NCI-H226 (cell line): ENCODE measurements at places on chromosomes 7 and 10.

GRCh38 chr10:132226586-132227405 is 40.0 kb downstream of the DPYSL4 start:
- no peak for DNase-seq

DNA sequence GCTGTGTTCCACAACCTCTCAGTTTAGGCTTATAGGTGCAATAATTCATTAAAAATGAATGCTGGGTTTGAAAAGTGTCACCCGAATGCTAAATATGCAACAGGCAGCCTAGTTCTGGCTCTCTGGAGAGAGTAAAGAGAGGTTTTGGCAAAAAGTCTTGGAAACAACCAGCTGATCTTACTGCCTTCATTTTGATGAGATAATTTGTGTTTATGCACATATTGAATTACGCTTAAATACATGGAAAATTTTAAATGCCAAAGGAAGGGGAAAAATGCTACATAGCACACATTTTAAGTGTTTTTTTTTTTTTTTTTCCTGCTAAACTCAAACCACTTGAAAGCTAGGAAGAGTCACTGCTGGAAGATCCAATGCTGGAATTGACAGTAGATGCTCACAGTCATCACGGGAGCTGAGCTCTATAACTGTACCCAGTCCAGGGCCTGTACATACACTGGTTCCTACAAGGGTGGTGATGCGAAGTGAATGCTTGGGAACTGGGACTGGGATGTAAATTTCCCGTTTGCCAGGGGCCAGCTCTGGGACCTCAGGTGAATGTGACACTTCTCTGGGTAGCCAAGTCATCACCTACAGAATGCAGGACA is 151.5 kb downstream of the PFKFB3 start:
- no peak for DNase-seq

DNA sequence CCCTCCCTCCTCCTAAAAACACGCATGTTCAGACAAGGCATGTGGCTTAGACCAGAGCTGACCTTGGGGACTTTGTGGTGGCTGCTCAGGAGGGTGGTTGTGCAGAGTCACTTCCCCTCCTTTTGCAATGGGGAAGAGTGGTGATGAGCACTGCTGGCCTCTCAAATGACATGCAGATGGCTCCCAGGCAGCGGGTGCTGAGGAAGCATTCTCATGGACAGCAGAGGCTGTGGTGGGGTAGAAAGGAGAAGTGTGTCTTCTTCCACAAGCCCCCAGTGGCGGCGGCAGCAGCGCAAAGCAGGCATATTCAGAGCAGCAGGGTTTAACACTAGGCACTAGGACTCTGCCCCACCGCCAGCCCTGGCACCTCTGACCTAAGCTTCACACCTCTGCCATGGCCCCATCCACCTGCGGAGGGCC is 105.9 kb upstream of the ANLN start:
- DNase-seq = no peak

DNA sequence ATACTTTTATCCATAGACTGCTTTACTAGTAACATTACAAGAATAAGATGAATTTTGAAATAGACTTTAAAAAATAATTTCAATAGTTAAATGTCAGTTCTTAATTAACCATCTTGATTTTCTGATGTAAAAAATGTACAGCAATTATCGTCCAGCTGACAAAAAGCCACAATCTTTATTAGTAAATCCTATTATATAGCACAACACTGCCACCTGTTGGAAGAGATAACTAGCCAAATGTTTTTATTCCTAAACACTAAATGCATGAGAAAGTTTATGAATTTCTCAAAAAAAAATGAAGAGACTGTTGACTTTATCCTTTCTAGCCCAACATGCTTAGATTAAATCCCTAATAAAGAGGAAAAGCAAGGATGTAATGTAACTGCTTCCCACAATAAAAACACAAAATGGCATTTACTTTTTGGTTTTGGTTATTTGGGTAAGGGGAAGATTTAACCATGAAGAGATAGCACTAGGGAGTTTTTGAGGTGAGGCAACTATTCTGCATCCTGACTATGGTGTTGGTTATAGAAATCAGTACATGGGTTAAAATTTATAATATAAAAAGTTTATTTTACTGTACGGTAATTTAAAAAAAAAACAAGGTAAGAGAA is 8.0 kb downstream of the COA1 start:
- no peak for DNase-seq
